Ascending aorta (tissue), 2 donors: ENCODE measurements at places on chromosomes 4 and X.

DNA sequence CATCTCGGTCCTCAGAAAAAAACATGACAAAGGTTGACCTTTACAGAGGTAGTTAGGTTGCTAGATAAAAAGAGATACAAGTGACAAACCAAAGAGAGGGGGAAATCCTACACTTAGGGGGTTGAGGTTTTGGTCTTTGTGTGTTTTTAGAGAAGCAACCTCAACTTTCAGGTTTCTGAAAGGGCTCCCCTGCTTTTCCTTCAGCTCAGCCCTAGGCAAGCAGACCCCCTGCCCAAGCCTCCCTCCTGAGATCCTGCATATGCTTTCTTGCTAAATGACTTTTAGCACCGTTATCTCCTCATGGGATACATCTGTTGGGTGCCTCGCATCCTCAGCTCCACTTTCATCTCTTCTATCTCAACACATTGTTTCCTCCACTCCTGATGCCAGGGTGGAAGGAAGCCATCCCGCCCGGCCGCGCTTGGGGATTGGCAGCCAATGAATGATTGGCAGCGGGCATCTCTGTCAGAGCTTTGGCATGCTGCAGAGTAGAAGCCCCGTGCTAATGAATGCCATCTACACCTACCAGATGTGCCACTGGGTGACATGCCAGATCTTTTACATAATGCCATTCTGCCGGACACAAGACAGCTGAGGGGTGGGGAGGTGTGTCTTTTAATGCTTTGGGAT, 15.0 kb upstream of the PRDM8 start:
- DNase-seq = no peak

- no peak for DNase-seq
Measured at GRCh38 chr4:13539619-13540445, 4.5 kb downstream of the NKX3-2 start.

DNA sequence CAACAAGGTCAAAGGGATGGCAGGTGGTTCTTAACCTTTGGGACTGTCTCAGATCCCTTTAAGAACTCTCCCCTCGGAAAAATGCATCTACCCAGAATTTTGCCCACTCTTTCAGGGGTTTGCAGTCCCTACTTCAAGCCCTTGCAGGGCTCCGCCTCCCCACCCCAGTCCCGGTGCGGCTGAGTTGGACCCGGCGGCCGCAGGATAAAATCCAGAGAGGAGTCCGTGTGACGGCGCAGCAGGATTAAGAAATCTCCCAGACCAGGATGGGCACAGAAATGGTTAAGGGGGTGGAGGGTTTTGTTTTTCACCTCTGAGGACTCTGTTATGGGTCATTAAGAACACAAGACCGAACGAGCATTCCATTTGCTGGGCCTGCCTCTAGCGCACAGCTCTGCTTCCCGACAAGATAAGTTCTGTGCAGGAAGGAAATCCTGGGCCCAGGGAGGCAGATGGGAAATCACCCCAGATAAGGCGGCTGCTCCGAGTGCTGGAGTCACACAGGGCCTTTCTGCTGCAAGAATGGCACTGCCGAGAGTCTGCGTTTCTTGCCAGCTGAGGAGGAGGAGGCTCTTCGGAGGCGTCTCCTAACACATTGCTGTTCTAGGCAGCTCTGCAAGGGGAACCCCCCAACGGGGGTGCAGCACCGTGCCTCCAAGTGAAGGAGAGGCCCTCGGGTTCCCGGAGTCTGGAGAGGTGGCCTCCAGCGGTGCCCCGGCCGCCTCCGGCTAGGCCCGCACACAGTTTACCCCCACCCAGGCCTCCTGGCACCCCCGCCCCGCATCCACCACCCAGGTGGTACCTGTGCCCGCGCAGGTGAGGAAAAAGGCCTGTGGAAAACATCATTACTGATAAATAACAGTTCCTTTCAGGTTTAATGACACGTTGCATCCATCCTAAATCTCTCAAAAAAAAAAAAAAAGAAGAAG, 277.6 kb downstream of the BCOR start:
- DNase-seq = no peak

DNA sequence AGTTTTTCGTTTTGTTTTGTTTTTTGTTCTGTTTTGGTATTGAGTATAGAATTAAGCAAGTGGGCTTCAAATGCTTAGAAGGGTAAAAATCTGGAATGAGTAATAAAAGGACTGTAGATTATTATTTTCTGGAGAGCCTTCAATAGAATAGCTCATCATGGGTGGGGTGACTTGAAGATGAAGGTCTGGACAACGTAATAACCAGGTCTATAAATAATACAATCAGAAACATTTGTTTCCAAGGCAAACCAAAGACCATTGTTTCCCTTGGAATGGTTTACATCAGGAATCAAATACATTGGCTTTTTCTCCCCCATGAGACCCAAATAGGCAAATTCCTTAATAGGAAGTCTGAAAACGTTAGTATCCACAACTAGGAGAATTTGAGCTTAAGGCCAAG, 721.6 kb downstream of the RPA4 start:
- no peak for DNase-seq

DNA sequence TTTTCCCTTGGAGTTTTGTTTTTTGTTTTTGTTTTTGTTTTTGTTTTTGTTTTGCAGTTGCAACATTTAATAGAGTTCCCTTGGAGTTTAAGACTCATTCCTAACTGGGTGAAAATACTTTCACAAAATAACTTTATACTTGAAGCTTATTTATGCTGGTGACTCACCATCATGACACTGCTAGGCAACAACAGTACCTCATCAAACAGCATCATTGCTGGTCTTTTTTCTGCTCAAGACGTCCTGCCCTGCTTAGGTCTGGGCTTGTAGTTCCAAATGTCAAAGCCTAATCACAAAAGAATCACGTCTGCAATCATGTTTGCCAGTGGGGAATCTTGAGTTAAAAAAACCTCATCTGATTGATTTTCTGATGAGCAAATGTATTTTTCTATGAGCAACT, 105.7 kb upstream of the PRPS2 start:
- no peak for DNase-seq

DNA sequence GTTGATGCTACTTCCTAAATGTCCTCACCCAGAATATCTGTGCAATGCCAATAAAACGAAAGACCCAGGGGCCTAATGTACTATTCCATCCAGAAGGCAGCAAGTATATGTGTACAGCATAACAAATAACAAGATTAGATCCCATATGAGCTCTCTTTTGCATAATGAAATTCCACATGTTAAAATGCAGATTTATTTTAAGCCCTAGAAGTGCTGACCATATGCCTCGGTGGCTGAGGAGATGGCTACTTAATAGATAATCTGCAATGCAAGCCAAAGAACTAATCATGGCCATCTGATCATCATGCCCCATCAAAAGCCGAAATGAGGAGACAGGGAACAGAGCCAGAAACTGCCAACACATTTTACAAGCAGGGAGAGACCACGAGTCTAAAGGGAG, 293.5 kb downstream of the KCNIP4 start:
- no peak for DNase-seq

- DNase-seq = no peak
Measured at GRCh38 chr4:102174719-102175189, 170.5 kb downstream of the SLC39A8 start.

GRCh38 chr4:144579411-144580030, 66.4 kb upstream of the HHIP start:
- DNase-seq = no peak

DNA sequence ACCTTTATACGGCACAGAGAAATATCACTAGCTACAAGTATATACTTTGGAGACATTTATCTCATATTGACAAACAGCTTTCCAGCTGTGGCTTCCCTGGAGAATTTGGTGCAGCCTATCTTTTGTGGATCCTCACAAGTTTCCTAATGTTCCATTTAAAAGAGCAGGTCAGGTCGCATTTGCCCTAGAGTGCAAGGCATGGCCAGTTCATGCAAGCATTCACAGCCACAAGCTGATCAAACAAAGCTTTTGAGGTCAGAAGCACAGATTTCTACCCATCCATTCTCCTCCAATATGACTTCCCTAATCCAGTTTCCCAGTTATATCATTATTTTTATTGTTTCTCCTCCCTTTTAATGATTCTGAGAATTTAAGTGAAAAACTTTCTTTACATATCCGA, 1008.4 kb upstream of the AGA start:
- DNase-seq = no peak

GRCh38 chr4:137367620-137368019, 164.7 kb downstream of the PCDH18 start:
- no peak for DNase-seq

DNA sequence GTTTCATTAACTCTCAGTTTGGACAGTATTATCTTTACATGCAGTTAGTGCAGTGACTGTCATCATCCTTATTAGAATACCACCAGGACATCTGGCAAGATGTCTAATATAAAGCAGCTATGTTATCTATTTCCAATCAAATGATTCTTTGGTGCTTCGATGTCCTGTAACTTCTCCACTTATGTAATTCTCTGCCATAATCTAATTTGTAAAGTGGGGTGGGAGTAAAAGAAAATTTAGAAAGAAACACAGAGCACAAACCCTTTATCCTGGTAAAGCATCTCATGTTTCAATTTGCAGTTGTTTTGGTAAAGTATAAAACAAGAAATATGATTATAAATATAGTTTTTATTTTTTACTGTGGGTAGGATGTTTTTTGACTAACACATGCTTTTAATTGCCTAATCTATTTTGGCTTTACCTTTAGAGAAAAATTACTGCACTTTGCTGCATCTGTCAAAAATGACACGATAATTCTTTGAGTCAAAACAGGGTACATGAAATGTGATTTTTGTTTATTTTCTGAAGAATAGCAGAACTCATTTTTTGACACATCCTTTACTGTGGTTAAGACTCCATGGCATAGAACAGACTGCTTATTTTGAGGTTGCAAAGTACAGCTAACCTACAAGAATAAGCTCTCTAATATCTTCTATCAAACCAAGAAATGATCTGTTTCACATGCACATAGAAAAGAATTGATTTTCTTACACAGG, 382.9 kb downstream of the RPA4 start:
- DNase-seq = no peak

GRCh38 chrX:34624416-34624815, 32.7 kb downstream of the TMEM47 start:
- no peak for DNase-seq

DNA sequence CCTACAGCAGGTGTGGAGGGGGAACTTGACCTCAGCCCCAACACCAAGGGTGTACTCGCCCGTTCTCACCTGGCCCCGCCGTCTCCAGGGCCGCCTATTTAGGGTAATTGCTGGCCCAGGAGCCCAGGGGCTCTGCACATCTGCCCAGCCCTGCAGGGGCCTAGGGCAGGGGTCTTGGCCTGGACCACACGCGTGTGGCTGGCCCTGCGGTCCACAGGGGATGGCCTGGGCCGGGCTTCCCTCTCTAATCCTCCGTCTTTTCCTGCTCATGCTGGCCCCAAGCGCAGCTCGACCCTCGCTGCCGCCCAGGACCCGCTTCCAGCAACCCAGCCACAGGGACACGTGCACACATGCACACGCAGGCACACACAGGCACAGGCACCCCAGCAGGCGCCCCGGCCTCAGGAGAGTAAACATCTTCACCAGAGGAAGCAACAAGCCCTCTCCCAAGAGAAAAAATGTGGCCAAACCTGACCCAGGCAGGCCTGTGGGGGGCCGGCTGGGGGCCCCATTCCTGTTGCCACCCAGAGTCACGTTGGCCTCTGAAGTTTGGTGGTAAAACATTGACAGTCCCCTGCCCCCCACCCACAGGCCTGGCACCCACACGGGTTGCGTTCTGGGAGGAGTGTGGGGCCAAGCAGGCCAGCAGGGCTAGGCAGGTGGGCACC, 24.6 kb upstream of the FGFR3 start:
- DNase-seq = no peak

- DNase-seq = no peak
Measured at GRCh38 chr4:147944249-147944648, 212.4 kb downstream of the ARHGAP10 start.

- no peak for DNase-seq
Measured at GRCh38 chr4:187479511-187479910, 516.1 kb upstream of the ZFP42 start.

DNA sequence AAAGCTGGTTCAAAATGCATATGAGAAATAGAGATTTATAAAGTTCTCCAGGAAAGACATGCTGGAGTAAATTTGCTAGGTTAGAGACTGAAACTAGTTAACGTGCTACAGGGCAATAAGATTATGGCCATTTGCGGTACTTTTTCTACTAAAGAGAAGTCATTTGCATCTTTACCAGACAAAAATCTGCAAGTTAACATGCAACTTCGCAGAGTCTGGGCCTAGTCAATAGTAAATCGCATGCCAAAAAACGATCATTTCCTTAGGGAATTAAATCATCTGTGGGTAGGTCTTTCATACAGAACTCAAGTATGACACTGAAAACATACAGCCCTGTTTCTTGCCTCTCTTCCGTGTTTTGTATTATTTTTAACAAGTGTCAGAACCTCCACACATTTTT, 32.8 kb upstream of the REST start:
- no peak for DNase-seq

DNA sequence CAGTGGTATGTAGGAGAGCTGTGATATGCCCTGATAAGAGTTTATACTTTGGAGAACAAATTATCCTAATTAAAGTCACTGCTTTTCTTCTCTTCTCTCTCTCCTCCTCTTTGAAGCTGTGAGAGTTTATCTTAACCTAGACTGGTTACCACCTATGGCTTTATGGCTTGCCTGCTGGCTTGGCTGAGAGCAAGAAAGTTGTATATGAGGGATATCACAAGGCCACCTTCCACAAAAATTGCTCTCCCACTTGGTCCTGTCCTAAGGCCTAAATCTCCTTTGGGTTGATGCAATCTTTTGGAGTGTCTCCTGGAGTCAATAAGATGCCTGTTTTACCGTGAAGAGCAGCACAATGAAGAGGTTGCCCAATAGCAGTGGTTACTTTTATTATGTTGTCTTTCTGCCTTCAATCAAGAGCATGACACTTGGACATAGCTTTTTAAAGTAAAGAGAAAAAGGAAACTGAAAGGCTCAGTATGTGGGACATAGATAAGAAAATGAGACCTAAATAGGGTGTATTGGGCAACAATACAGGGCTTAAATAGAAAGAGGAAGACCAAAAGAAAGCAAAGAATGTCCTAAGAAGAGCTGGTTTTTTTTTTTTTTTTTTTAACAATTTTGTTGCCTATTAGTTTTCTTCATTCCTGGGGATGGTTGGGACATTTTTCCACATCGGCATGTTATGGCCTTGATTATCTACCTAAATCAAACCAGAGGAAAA, 9.2 kb downstream of the GUCY1A1 start:
- DNase-seq = no peak

- no peak for DNase-seq
Measured at GRCh38 chrX:148633218-148633908, 132.9 kb downstream of the AFF2 start.

DNA sequence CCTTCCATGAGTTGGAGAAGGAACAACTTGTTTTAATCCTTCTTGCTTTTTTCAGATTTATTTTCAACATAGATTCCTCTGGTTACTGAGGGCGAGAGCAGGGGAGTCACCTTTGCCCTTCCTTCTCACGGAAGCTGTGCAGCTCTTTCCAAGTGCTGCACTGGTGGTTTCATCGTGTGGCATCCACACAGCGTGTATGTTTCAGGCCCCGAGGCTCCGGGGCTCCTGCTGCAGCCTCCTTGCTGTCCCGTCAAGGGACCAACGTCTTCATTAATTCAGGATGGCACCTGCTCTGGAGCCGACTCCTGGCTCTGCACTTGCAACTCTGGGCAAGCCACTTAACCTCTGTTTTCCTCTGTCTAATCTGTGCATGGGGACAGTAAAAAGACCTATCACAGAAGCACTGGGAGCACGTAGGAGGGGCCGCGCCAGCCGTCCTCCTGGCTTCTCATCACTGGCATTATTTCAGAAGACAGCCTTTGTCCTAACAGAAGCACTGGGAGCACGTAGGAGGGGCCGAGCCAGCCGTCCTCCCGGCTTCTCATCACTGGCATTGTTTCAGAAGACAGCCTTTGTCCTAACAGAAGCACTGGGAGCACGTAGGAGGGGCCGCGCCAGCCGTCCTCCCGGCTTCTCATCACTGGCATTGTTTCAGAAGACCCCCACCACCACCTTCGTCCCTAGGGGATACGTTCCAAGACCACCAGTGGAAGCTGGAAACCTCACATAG, 117.8 kb upstream of the NKX1-1 start:
- no peak for DNase-seq
